Ascending aorta (tissue), 2 donors: ENCODE measurements at places on chromosomes 7 and 10. TPM values are rescaled to one million over a fixed set of nuclear protein-coding genes. Genes with fewer than 3 reads are reported as not detected.

- no peak for DNase-seq
Observed at GRCh38 chr10:61757001-61757400, 94.3 kb downstream of the CABCOCO1 start.

- DNase-seq = no peak
Observed at GRCh38 chr7:11492307-11492706, 339.7 kb downstream of the THSD7A start.

GRCh38 chr7:108156897-108157605 lies 26.9 kb upstream of the LAMB4 start:
- DNase-seq = no peak

- DNase-seq = no peak
Observed at GRCh38 chr10:3452173-3452626, 279.6 kb upstream of the PITRM1 start.

DNA sequence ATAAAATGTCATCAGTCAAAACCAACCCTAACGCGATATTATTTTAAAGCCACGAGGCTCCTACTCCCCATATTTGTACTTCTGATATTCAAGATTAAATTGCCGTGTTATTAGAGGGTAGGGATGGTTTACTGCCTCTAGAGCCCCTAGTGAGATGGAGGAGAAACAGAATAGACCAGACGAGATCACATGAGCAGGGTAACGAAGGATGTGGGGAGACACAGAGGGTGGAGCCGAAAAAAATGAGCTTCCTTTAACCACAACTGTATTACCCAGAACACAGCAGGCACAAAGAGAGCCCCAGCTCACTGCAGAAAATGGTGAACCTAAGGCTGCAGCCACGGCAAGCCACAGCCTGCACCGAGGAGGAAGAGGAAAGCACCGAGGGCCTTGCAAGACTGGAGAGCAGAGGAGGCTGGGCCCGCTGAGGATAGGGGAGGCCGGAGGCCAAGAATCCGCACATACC lies 14.3 kb downstream of the ZC3HAV1 start:
- no peak for DNase-seq

DNA sequence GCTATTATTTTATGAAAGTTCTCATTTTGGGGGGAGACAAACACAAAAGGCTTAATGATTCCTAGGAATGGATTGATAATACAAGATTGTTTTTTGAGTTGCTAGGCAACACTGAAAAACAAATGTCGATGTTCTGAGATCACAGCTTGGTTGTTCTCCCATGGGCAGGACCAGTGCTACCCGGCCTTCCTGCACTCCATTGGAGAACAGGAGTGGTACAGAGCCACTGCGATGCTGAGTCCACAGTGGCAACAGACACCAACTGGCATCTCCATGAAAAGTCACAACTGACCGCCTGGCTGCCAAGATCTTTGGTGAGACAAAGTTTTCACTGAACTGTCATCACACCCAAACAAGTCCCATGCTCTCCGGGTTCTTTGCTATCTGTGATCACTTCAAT lies 68.9 kb upstream of the NMT2 start:
- peak; percentile 70 for DNase-seq

DNA sequence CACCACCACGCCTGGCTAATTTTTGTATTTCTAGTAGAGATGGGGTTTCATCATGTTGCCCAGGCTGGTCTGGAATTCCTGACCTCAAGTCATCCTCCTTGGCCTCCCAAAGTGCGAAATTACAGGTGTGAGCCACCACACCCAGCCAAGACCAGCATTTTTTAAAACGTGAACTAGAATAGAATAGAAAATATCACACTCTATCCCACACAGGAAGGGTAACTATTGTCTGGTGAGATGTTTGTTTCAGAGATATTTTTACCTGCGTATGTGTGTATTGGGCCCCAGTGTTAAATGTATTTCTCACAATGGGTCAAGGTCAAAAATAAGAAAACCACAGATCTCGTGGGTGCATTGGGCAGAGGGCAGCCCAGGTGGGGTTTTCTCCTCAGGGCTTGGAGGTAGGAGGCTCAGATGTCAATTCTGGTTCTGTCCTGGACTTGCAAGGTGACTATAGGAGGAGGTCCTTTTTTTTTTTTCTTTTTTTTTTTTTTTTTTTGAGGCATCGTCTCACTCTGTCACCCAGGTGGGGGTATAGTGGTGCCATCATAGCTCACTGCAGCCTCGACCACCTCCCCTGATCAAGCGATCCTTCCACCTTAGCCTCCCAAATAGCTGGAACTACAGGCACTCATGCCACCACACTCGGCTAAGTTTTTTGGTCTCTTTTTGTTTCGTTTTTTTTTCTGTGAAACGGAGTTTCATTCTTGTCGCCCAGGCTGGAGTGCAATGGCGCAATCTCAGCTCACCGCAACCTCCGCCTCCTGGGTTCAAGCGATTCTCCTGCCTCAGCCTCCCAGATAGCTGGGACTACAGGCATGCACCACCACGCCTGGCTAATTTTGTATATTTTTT lies 19.0 kb downstream of the SH2B2 start:
- no peak for DNase-seq

DNA sequence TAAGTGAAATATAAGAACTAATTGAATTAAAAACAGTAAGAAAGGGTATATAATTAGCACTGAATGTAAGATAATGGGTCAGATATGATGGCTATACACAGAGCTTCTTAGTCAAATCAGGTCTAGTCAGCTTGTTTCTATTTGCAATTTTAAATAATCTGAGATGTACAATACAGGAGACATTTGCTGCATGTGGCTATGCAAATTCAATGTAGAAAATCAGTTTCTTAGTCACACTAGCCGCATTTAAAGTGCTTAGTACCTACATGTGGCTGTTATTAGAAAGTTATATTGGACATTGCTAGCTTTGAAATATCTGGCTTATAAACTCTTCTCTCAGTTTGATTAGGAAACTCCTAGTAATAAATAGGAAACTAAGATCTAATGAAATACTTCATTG lies 25.3 kb downstream of the CCDC7 start:
- DNase-seq = no peak

- DNase-seq = no peak
Observed at GRCh38 chr7:155412416-155413253, 45.3 kb upstream of the EN2 start.

GRCh38 chr10:110815354-110816004 lies 56.2 kb upstream of the PDCD4 start:
- DNase-seq = peak; percentile 38

DNA sequence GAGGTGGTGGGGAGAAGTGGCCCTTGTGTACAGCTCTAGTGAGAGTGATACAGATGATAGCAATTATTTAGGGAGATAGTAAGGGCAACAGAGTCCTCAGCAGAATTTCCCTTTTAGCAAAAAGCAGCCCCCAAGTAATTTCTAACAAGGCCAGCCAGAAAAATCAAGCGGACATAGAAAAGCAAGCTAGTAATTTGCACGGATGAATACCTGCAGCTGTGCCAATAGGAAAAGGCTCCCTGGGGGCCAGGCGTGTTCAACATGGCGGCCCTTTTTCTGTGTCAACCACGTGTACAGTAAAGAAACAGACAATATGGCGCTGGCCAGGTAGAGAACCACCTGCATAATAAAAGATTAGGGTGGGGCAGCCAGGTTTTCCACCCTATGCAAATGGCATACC lies 7.4 kb downstream of the MCM10 start:
- DNase-seq = no peak

- DNase-seq = no peak
Observed at GRCh38 chr7:110929480-110930249, 161.3 kb upstream of the LRRN3 start.

DNA sequence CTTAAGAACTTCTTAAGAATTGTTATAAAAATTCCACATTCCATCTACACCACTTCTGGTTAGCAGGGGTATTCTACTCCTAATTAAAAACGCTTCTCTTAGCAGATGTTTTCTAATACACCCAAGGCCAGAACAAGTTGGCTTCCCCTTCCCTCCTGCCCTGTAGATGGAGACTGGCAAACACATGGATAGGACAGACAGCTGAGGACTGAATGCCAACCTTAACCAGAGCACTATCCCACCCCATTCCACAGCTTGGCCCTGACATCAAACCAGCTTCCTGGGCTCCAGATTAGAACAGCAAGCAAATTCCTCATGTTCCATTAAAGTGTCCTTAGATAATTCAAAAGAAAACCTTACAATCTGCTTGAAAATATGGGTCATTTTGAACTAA lies 56.6 kb upstream of the IL6 start:
- no peak for DNase-seq

DNA sequence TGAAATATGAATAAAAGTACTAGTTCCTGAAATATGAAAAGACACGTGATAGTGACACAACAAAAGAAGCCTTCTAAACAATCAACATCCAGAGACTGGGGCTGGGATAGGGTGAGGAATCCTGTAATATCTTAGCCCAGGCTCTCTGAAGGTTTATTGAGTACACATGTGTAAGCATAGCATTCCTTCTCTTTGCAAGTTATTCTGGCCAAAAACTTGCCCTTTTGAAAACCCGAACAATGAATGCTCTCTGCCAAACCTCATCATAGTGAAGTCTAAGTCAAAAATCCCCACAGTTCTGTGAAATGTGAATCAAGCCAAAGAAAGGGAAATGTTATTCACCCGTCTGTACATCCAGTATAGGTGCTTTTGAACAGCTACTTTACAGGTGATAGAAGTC lies 11.6 kb downstream of the SEMA3D start:
- no peak for DNase-seq

DNA sequence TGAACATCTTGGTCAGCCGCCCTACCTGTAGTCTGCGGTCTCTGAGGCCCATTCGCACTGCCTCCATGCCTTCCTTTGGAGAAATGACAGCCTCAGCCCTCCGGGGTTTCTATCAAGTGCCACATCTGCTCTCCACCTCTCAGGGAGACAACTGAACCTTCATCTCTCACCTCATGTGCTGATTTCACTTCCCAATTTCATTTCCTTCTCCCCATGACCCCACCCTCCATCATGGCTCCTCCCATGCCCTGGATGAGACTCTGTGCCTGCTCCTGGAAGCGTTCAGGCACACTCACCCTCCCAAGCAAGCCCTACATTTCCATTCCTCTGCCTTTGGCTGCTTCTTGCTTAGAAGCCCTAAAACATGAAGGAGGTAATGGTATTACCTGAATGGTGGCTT lies 7.8 kb upstream of the SCD start:
- no peak for DNase-seq

GRCh38 chr10:3683560-3683959 lies 101.4 kb downstream of the KLF6 start:
- no peak for DNase-seq

DNA sequence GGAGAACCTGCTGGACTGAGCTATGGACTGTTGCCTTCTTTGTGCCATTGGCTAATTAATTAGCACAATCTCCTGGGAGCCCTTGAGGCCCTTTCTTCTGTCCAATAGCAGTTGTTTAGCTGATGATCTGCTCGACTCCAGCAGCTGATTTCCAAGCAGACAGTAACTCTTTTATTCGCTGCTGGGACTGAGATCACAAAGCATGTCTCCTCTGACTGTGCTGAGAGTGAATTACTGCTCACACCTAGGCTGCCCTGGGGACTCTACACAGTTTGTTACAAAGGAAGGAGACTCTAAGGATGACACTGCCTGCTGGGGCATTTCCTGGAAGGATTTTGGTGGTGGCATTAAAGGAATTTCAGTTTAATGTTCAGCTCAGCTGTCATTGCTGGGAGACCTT lies 31.4 kb downstream of the CASP7 start:
- DNase-seq = no peak

- peak; percentile 42 for DNase-seq
Observed at GRCh38 chr10:118045837-118046394, 825 bp downstream of the RAB11FIP2 start.

Gene EPHA1
- not detected for total RNA-seq

Gene NME8
- 0.96 TPM for total RNA-seq

Gene TUBAL3
- not detected for total RNA-seq

Gene TBX20
- total RNA-seq = not detected

Gene KCP
- 1.2 TPM for total RNA-seq

Gene NET1
- 95.9 TPM for total RNA-seq

Gene MALRD1
- not detected for total RNA-seq

Gene ANKRD61
- total RNA-seq = not detected

Gene LIPK
- total RNA-seq = not detected

Gene AGR2
- not detected for total RNA-seq

Gene LRRC18
- total RNA-seq = not detected
